ENCODE measurements at places on chromosomes 3 and 15.

GRCh38 chr3:178767581-178767980 is 231.3 kb downstream of the KCNMB2 start:
- no peak for DNase-seq

- DNase-seq: no peak
Measured at GRCh38 chr3:189739378-189739777, 108.2 kb downstream of the TP63 start.

GRCh38 chr3:175179055-175179454 is 319.9 kb downstream of the NAALADL2 start:
- no peak for DNase-seq

- no peak for DNase-seq
Measured at GRCh38 chr3:4546346-4547178, 53.4 kb downstream of the ITPR1 start.

- no peak for DNase-seq
Measured at GRCh38 chr15:89363133-89363532, 28.5 kb upstream of the POLG start.

GRCh38 chr15:62672268-62672667 is 370.3 kb upstream of the TPM1 start:
- DNase-seq: no peak

DNA sequence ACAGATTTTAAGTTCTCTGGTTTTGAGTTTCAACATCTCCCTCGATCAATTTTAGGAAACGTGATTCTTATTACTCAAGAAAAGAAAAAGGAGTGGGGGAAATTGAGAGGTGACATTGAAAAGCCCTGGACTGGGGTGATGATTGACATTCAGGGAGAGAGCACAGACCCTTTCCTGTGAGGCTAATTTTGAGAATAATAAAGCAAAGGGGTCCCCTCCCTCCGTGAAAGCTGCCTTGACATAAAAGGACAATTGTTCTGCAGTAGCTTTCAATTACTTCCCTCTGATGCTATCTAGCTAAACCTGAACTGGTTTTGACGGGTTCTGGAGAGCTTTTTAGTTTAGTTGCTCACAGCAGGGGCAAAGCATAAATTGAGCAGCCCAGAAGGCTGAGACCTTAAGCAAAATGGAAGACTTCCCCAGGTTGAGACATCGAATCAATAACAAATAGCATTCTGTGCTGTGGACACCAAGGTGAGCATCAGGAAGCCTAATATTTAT is 14.4 kb upstream of the CMTM8 start:
- DNase-seq: no peak

GRCh38 chr3:149378478-149379309 is 1.2 kb upstream of the TM4SF1 start:
- DNase-seq: no peak
